ENCODE measurements at places on chromosomes 7 and 10.

DNA sequence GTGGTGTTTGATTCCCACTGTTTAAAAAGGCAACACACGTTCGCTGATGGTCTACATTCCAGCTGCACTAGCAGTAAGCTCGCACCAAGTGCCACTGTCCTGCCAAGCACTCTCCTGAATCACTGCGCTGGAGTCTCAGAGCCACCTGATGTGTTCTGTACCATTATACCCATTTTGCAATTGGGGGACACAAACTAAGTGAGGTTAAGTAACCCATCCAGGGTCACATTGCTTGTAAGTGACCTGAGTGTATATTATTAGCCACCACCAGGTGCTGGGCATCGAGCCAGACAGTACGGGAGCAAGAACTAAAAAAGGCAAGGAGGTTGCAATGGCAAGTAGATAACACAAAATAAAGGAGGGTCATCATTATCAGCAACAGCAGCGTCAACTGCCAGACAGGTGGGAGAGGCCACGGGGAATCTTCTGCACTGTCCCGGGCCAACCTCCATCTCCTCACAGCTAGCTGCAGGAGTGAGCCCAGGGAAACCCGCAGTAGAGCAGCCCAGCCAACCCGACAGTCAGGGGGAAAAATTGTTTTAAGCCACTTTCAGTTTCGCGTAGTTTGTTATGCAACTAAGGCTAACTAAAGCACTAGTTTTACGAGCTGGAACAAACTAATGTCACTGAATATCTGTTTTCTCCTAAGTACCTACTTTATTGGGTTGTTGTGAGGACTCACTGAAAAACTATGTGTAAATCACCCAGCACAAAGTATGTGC, 712 bp upstream of the CPVL start:
- no peak for DNase-seq

DNA sequence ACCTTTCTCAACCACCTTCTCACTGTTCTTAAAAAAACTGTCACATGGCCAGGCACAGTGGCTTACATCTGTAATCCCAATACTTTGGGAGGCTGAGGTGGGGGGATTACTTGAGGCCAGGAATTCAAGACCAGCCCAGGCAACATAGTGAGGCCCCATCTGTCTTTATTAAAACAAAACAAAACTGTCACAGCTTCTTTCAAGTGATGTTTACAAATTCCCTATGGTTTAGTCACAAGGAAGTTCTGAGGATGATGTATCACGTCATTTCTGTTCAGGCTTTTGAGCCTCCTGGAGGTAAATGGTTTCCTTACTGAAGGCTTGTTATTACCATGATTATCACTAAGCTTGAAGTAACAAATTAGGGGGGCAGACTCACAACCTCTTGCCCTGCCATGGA, 186.2 kb downstream of the CFTR start:
- no peak for DNase-seq

- no peak for DNase-seq
Measured at GRCh38 chr7:8590791-8591190, 157.4 kb downstream of the NXPH1 start.

- DNase-seq: no peak
Measured at GRCh38 chr10:81081887-81082620, 544.4 kb downstream of the SH2D4B start.

DNA sequence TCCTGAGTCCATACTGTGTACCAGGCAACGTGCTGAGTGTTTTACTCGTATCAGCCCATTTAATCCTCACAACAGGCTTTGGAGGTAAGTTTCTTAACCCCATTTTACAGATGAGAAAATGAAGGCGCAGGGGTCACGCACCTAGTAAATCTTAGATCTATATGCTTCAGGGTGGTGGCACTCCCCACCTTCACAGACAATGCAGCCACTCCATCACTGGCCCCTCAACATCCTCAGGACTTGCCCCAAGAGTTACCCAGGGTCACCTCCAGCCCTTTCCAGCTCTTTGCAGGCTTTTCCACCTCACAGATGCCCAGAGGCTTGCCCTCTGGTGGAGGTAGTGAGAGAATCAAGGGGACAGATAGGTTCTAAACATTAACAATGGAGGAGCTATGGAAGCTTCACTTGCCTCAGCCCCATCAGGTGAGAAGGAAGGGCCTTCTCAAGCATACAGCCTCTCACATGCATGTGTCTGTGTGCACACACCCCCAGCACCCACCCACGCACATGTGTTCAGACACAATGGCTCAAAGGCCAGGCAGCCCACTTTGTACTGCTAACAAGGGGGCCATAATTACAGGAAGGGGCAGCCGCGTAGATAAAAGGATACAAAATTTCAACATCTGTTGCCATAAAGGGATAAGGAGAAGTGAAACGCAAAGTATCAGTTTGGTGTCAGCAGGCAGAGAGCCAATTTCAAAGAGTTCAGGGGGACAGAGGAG, 29.1 kb downstream of the DPCD start:
- no peak for DNase-seq

Measured in NCI-H446 treated with DMSO at 0.1 percent for 48 hours (cell line).